Suprapubic skin (tissue), 4 donors: ENCODE measurements at places on chromosomes 1 and 21. TPM values are rescaled to one million over a fixed set of nuclear protein-coding genes. Genes with fewer than 3 reads are reported as not detected.

- no peak overlapping the region for H3K27ac ChIP-seq
- no peak overlapping the region for H3K4me3 ChIP-seq
- no peaks in the 10 kb centered on the region for H3K27me3 ChIP-seq
- H3K36me3 ChIP-seq: no peaks in the 10 kb centered on the region
- DNase-seq: peak; percentile 83
- peaks cover 10% of the 10 kb centered on the region for H3K4me1 ChIP-seq
These were observed 1.6 kb downstream of the ERVH48-1 start for GRCh38 chr21:42923553-42924432.

DNA sequence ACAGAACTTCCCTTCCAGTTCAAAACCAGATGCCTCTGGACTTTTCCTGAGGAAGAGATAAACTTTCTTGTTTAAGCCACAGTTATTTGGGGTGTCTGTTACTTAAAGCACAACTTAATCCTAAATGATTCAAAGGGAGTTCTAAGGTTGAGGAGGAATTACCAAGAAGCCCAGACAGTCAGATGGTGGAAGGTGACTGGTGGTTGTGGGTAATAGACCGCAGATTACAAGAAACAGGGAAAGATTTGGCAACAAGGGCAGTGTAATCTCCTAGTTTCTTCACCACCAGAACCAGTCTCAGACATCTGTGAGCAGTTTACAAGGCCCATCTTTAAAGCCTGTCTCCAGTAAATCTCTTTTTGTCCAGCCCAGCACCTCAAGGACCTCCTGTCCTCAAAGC is 130.1 kb upstream of the CTTNBP2NL start:
- peaks cover 18% of the 10 kb centered on the region for H3K4me1 ChIP-seq
- H3K4me3 ChIP-seq: no peak overlapping the region
- no peaks in the 10 kb centered on the region for H3K36me3 ChIP-seq
- no peak for DNase-seq
- H3K27me3 ChIP-seq: peaks cover 3% of the 10 kb centered on the region

Gene ARV1
- total RNA-seq: 36.4 TPM

- DNase-seq: no peak
- H3K4me3 ChIP-seq: no peak overlapping the region
- peaks cover 13% of the 10 kb centered on the region for H3K27me3 ChIP-seq
These were observed 113.9 kb downstream of the MATN1 start for GRCh38 chr1:30609336-30609998.

- DNase-seq: no peak
- no peaks in the 10 kb centered on the region for H3K36me3 ChIP-seq
- H3K4me3 ChIP-seq: no peak overlapping the region
- no peaks in the 10 kb centered on the region for H3K27me3 ChIP-seq
- H3K27ac ChIP-seq: no peak overlapping the region
These were observed 182.9 kb upstream of the KCND3 start for GRCh38 chr1:112172294-112172882.

GRCh38 chr1:10530281-10530740 is 55.6 kb downstream of the PEX14 start:
- H3K36me3 ChIP-seq: no peaks in the 10 kb centered on the region
- no peaks in the 10 kb centered on the region for H3K27me3 ChIP-seq
- peaks cover 26% of the 10 kb centered on the region for H3K4me1 ChIP-seq
- no peak overlapping the region for H3K27ac ChIP-seq

DNA sequence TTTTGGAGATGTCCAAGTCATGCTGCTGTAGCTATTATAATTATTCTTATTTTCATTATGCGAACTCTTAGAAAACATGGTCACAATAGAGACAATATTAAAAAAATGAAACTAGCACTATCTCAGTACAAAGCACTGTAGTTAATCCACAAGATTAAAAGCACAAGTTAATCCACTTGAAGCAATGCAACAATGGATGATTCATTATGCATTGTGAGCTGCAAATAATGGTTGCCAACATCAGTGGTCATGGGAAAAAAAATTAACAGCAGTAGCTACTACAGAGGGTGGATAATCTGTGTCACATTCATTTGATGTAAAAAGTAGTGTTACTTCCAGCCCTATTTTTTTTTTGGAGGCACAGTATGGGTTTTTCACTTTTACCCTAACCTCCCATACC is 56.7 kb downstream of the DPT start:
- DNase-seq: no peak
- no peak overlapping the region for H3K27ac ChIP-seq
- no peaks in the 10 kb centered on the region for H3K4me1 ChIP-seq
- H3K36me3 ChIP-seq: no peaks in the 10 kb centered on the region
- no peak overlapping the region for H3K4me3 ChIP-seq

- no peaks in the 10 kb centered on the region for H3K27me3 ChIP-seq
- peaks cover 19% of the 10 kb centered on the region for H3K36me3 ChIP-seq
- H3K4me3 ChIP-seq: peak overlapping the region; percentile 46
These were observed 13.4 kb downstream of the PLEKHO1 start for GRCh38 chr1:150162862-150163706.

Gene TNFRSF1B
- total RNA-seq: 6.3 TPM

- no peaks in the 10 kb centered on the region for H3K27me3 ChIP-seq
- peaks cover 37% of the 10 kb centered on the region for H3K4me1 ChIP-seq
- no peak overlapping the region for H3K27ac ChIP-seq
- H3K4me3 ChIP-seq: no peak overlapping the region
These were observed 4.3 kb upstream of the CSF1 start for GRCh38 chr1:109906160-109906838.

DNA sequence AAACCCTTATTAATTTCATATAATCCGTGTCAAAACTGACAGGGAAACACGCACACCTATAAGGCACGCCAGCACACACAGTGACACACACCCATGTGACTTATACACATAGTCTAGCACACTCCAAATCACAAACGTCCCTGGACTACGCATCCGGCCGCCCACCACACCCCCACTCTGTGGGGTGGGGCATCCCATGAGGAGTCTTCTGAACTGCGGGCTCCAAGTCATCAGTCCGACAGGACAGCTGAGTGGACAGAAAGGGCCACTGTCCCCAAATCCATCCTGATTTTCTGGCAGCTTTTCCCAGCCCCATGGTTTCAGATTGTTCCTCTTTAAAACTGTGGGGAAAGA is 829 bp downstream of the PEA15 start:
- DNase-seq: peak; percentile 81
- H3K4me3 ChIP-seq: peak overlapping the region; percentile 87
- H3K27me3 ChIP-seq: no peaks in the 10 kb centered on the region
- peaks cover 15% of the 10 kb centered on the region for H3K36me3 ChIP-seq
